Ovary (tissue), 10 donors: ENCODE measurements at places on chromosomes 6 and 20.

DNA sequence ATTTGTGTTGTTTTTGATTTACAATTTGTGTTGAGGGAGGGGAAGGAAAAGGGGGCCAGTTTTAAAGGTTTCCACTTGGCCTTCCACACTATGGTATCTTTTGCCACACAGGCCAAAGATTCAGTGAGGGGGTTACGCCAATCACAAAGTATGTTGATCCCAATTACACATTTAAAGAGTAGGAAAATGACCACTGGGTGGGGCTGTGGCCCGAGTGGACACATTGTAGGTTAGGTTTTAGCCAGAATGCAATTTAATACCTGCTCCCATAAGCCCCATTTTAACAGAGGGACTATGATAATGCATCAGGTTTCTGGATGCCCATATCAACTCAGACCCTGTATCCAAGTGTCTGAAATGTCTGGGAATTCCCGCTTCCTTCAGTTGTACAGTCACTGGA, 15.6 kb downstream of the VGLL2 start:
- no peak for DNase-seq

DNA sequence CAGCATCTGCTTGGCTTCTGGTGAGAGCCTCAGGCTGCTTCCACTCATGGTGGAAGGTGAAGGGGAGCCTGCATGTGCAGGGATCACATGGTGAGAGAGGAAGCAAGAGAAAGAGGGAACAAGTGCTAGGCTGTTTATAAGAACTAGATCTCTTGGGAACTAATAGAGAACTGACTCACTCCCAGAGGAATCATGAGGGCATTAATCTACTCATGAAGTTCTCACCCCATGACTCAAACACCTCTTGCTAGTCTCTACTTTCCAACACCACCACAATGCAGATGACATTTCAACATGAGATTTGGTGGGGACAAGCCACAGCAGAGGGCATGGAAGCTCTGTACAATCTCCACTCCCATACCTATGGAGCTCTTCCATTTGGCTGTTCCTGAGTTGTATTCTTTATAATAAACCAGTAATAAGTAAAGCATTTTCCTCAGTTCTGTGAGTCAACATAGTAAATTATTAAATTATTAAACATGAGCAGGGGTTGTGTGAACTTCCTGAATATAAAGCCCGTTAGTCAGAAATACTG, 524.1 kb upstream of the NRSN1 start:
- DNase-seq: no peak

DNA sequence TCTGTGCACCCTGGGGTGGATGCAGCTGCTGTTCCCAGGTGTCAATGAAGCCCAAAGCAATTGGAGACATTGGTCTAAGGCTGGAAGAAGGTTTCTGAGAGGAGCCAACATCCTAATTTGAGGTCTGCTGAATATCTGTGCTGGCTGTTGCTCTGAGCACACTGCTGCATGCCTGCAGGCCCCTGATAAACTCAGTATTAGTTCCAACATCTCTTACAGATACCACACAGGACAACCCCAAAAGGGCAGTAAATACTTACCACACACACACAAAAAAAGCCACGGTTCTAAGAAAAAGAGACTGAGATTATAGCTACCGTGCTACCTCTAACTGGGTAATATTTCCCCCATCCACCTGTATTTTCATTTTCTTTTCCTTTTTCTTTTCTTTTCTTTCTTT, 164.3 kb upstream of the SOX4 start:
- DNase-seq: no peak

- no peak for DNase-seq
Measured at GRCh38 chr6:71457929-71458328, 169.3 kb downstream of the OGFRL1 start.

DNA sequence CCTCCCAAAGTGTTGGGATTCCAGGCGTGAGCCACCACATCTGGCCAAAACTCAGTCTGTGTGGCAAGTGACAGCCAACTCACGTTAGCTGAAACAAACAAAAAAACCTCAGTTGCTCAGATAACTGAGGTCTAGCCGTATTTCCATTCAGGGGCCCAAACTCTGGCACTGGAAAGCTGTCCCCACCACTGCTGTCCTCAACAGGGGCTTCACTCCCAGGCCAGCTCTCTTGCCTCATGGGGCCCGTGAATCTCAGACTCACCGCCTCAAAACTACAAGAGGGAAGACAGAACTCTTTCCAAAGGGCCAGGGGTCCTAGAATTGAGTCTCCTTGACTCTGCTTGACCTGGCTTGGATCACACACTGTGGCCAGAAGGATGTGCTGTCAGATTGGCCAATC, 7.4 kb downstream of the TTPAL start:
- no peak for DNase-seq

GRCh38 chr6:93176070-93176469, 243.3 kb downstream of the EPHA7 start:
- no peak for DNase-seq

- no peak for DNase-seq
Measured at GRCh38 chr6:44064089-44064947, 62.9 kb downstream of the MRPL14 start.

- DNase-seq: no peak
Measured at GRCh38 chr20:43800186-43800585, 73.4 kb upstream of the GTSF1L start.

GRCh38 chr6:150979826-150980350, 114.4 kb downstream of the MTHFD1L start:
- no peak for DNase-seq
